Adrenal gland (tissue), 19 donors: ENCODE measurements at places on chromosomes 3 and 15. TPM values are rescaled to one million over a fixed set of nuclear protein-coding genes. Genes with fewer than 3 reads are reported as not detected.
A peak's percentile ranks its signal among the peaks of the same experiment; 100 is the strongest.

- peak; percentile 58 for DNase-seq
These were observed 31.7 kb downstream of the PLSCR4 start for GRCh38 chr3:146218880-146219866.

DNA sequence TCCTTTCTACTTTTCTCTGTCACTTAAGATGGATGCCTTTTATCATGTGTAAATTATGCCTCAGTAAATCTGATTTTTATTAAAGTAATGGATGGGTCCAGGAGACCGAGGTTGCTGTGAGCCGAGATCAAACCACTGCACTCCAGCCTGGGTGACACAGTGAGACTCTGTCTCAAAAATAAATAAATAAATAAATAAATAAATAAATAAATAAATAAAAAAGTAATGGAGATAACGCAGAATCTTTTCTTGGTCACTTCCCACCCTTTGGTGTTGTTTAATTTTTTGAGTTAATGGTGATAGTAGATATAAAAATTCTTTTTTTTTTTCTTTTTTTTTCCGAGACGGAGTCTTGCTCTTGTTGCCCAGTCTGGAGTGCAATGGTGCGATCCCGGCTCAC is 44.1 kb upstream of the MUC13 start:
- no peak for DNase-seq

DNA sequence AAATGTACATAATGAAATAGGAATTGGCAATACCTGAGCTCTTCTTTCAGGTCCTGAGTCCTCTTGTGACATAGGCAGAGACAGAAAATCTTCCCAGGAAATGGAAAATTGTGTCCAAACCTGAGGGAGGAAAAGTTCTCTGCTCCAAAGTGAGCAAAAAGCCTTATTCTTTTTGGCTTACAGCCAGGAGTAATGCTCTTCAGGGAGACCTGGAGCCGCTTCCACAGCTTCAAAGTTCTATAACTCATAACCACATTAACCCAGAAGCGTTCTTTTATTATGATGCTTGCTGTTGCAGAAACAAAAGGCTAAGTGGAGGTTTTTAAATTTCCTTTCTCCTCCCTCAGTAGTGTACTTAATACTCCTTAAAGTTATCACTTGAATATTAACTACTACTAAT is 633 bp downstream of the IGSF10 start:
- DNase-seq, result no peak

- DNase-seq, result no peak
These were observed 35.8 kb downstream of the LRIG1 start for GRCh38 chr3:66465034-66465433.

HRH1 gene
- 2.0 TPM for total RNA-seq

ESYT3 gene
- 0.21 TPM for total RNA-seq
